Activated naive CD4-positive, alpha-beta T cell treated with anti-CD3 and anti-CD28 coated beads, Interleukin-2, amount 50 U/mL, for 72 hours (primary cell): ENCODE measurements at places on chromosomes 6 and 20. TPM values are rescaled to one million over a fixed set of nuclear protein-coding genes. Genes with fewer than 3 reads are reported as not detected.

GRCh38 chr20:58892932-58893224 is 40.4 kb downstream of the GNAS start:
- DNase-seq: no peak

DNA sequence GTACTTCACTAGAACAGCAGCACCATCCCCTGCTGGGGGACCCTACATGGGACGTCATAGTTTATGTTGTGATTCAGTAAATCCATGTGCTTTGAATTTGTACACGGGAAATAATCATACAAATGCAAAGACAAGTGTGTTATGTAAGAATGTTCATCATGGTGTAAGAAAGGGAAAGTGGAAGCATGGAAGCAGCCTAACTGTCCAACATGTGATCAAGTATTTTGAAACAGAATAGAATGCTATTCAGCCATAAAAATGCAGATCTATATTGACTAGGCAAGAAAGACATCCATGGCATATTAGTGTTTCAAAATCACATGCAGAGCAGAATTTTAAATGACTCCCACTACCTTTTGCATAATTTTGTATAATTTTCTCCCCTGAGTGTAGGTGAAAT is 117.6 kb downstream of the F13A1 start:
- DNase-seq: no peak

DNA sequence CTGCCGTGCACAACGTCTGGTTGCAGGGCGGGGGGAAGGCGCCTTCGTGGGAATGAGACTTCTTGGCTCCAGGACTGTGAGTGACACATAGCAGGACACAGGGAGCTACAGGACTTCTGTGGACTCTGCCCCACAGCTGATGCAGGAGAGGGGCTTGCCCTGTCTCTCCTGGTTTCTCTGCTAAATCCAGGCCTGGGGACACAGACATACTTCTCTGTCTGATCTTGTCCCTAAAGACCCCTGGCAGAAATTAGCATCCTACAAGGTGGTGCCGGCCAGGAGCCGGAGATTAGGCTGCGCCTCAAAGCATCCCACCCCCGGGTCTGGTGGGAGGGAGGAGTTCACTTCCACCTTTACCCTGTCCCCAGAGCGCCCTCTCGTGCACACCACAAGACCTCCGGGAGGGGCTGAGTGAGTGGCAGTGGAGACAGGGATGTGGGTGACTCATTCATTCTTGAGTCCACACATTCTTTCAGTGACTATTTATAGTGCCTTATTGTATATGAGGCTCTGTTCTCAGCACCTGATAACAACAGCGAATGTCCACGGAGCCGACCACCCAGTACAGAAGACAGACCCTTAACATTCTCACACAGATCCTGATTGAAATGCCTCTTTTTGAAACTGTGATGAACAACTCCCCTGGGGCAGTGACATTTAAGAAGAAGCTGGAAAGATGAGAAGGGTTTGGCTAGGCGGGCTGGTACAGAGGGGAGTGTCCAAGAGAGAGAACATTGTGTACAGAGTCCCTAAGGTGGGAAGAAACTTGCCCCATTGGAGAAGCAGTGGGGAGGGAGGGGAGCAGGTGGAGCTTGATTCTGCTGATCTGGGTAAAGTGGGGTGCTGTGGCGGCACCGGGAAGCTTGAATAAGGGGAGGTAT is 39.0 kb downstream of the GMPR start:
- no peak for DNase-seq

Gene ARMH2
- 0.31 TPM for total RNA-seq

- no peak for DNase-seq
These were observed 189.9 kb upstream of the PRDM1 start for GRCh38 chr6:105896052-105896820.

Gene ERVFRD-1
- not detected for total RNA-seq

DNA sequence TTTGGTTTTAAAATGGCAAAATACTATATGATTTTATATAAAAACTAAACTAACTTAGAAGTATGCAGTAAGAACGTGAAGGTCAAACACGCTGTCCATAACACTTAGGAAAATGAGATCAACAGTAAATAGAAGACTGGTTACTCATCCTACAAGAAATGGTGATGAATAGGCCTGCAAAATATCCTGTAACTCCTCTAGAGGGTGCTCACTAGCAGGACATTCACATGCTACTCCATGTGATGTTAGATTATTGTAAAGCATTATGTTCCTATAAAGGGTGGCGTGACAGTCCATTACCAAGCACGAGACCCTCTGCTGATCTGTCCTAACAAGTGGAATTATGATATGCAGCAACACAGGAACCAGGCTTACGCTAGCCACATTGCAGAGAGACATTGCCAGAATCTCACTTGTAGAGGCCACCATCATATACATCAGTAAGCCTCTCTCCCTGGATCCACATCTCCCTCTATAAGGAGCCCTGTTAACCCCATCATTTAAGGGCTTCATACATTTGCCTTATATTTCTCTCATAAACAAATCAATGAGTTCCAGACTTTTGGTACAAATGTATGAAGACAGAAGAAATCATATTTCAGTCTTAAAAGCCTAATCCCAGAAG is 18.0 kb upstream of the DEFB129 start:
- DNase-seq: no peak
